ENCODE measurements at places on chromosomes 5 and 9. TPM values are rescaled to one million over a fixed set of nuclear protein-coding genes. Genes with fewer than 3 reads are reported as not detected.
A peak's percentile ranks its signal among the peaks of the same experiment; 100 is the strongest.

DNA sequence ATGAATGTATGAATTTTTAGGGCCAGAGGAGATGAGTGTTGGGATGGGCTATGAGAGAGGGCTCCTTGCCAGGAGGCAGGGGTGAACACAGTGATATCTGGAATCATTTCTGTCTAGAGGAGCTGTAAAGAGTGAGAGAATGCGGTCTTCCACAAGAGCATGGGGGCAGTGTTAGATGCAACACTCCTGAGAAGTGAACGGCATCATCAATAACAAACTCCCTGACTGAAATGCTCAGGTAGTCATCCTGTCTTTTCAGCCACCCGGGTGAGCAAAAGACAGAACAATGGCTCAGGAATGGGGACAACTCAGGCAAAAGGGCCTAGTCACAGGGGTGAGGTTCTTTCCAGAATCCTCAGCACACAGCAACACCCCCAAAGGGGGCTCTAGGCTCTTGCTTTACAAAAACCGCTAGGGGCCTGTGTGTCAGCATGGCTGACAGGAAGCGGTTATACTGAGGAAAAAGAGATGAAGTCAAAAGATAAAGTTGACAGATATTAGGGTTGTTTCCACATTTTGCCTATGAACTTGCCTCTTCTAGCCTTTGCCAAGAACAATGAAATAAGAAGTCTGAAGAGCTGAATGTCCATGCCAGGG, 104.6 kb upstream of the LRRTM2 start:
- DNase-seq, result no peak

- DNase-seq, result no peak
These were observed 1.3 kb downstream of the MACIR start for GRCh38 chr5:103259705-103260355.

DNA sequence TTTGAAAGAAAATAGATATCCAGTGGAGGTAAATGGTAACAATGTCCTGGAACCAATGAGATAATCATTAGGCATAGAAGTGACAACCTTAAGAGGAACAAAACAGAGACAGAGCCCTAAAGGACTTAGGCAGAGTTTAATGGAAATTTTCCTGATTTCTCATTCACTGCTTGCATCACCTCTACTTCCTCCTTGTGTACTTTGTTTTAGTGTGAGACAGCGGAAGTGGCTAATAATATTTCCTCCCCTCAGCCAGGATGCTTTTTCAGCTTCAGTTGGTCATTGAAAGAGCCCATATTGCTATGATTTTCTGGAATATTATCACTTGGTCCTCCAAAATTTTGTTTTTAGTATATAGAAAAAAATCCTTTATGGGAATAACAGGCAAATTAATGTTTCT, 153.4 kb upstream of the MPDZ start:
- no peak for DNase-seq

DNA sequence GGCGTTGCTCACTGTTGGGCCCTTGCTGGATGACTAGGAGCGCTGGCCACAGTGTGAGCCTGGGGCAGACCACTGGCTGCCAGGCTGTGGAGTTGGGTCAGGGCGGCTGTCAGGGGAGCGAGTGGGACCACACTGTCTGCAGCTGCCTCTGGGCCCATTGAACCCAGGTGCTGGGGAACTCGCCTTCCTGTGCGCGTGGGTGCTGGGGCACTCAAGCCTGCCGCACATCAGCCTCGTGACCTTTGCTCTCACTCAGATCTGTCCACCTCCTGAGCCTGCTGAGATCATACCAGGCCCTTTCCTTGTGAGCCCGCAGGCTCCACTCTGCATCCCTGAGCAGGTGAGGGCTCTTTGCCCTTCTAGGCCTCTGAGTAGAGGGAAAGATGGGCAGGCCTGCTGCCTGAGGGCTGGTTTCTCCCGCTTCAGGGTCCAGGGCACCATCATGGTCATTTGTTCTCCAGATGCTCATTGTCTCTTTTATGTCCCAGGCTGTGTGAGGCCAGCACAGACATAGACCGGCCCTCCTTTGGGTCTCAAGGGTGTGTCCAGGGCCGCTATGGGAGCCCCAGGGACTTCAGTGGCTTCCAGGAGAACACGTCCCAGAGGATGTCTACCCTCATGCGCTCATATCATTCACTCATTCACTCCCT, 26.5 kb downstream of the WNK2 start:
- DNase-seq, result peak; percentile 23

ARHGEF39 gene
- 0.45 TPM for total RNA-seq

Measured in left ventricle myocardium superior (tissue), 1 donor.